Aorta (tissue), 5 donors: ENCODE measurements at places on chromosomes 6 and 20. TPM values are rescaled to one million over a fixed set of nuclear protein-coding genes. Genes with fewer than 3 reads are reported as not detected.

NRN1 gene
- 35.9 TPM for total RNA-seq

GRCh38 chr6:57021086-57021720, 25.3 kb upstream of the KIAA1586 start:
- DNase-seq = no peak
- H3K27ac ChIP-seq = no peak overlapping the region
- no peaks in the 10 kb centered on the region for H3K27me3 ChIP-seq
- H3K4me3 ChIP-seq = no peak overlapping the region
- no peaks in the 10 kb centered on the region for H3K4me1 ChIP-seq
- no peaks in the 10 kb centered on the region for H3K36me3 ChIP-seq

DNA sequence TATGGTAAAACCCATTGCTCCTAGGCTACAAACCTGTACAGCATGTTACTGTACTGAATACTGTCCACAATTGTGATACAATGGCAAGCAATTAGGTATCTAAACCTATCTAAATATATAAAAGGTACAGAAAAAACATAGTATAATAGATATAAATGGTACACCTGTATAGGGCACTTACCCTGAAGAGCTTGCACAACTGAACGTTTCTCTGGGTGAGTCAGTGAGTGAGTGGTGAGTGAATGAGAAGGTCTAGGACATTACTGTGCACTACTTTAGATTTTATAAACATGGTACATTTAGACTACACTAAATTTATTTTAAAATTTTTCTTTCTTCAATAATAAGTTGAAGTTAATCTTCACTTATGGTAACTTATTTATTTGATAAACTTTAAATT, 119.9 kb upstream of the CEP85L start:
- no peaks in the 10 kb centered on the region for H3K27me3 ChIP-seq
- no peak overlapping the region for H3K4me3 ChIP-seq
- no peak for DNase-seq

- no peak overlapping the region for H3K27ac ChIP-seq
- H3K4me3 ChIP-seq = no peak overlapping the region
- H3K36me3 ChIP-seq = no peaks in the 10 kb centered on the region
- H3K27me3 ChIP-seq = no peaks in the 10 kb centered on the region
These were observed 198.9 kb downstream of the NKAIN2 start for GRCh38 chr6:124002377-124003081.

GRCh38 chr6:166997768-166998255, 1.4 kb upstream of the CEP43 start:
- no peak overlapping the region for H3K27ac ChIP-seq
- no peaks in the 10 kb centered on the region for H3K4me1 ChIP-seq
- no peaks in the 10 kb centered on the region for H3K27me3 ChIP-seq
- DNase-seq = peak; percentile 66
- no peaks in the 10 kb centered on the region for H3K36me3 ChIP-seq

NOX3 gene
- total RNA-seq = not detected

DNA sequence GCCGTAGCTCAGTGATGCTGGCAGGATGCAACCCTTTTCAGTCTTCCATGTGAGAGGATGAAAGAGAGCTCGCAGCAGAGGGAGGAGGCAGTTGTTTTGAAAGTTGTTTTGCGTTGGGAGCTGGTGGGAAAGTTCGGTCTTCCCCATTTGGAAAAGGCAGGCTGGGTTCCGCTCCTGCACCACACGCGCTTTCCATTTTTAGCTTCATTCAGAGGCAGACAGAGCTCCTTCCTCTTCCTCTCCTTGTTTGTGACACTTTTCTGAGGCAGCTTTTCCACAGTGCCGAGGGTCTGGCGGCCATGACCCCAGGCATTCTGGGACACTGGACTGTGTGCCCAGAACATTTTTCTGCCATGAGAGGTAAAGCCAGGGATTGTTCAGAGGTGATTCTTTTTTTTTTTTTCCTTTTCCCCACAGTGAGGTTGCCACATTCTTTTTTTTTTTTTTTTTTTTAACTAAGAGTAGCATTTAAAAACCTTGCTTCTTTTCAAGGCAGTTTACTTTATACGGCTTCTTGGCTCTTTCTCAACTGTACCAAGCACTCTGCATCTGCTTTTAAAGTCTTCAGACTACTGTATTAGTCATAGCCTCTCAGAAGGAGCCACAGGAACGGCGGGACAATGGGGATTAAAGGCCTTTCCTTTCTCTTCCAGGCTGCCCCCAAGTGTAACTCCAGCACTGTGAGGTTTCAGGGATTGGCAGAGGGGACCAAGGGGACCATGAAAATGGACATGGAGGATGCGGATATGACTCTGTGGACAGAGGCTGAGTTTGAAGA, 1.6 kb downstream of the PRDM1 start:
- no peaks in the 10 kb centered on the region for H3K27me3 ChIP-seq
- H3K4me3 ChIP-seq = no peak overlapping the region
- H3K27ac ChIP-seq = no peak overlapping the region
- H3K4me1 ChIP-seq = no peaks in the 10 kb centered on the region
- H3K36me3 ChIP-seq = no peaks in the 10 kb centered on the region
- DNase-seq = no peak

- no peak overlapping the region for H3K4me3 ChIP-seq
- H3K36me3 ChIP-seq = no peaks in the 10 kb centered on the region
- DNase-seq = no peak
- no peak overlapping the region for H3K27ac ChIP-seq
- no peaks in the 10 kb centered on the region for H3K27me3 ChIP-seq
These were observed 33.5 kb upstream of the RAB23 start for GRCh38 chr6:57255451-57256169.

- no peak overlapping the region for H3K27ac ChIP-seq
- H3K27me3 ChIP-seq = no peaks in the 10 kb centered on the region
- H3K4me1 ChIP-seq = no peaks in the 10 kb centered on the region
- H3K4me3 ChIP-seq = no peak overlapping the region
These were observed 17.3 kb upstream of the IBTK start for GRCh38 chr6:82264824-82265223.

DNA sequence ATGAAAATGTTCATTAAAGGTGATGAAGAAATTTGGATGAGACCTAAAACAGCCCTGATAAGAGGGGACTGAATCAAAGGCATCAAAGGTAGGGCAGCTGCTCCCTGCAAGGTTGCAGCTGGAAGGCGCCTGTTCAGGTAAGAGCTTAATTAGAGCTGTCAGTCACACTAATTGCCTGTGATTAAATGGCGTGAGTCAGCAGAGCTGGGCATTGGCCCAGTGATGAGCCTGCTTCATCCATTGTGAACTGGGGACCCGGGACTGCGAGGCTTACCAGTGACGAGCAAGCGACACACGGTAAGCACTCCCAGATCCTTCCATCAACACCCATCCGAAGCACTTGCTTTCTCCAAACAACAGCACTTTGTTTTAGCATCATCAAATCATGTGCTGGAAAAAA, 621.5 kb upstream of the CDH4 start:
- no peaks in the 10 kb centered on the region for H3K36me3 ChIP-seq
- no peak overlapping the region for H3K4me3 ChIP-seq
- DNase-seq = no peak
- H3K27ac ChIP-seq = no peak overlapping the region

- H3K27me3 ChIP-seq = no peaks in the 10 kb centered on the region
- no peaks in the 10 kb centered on the region for H3K36me3 ChIP-seq
- no peak overlapping the region for H3K27ac ChIP-seq
These were observed 172.3 kb upstream of the HDDC2 start for GRCh38 chr6:125474061-125474460.

DNA sequence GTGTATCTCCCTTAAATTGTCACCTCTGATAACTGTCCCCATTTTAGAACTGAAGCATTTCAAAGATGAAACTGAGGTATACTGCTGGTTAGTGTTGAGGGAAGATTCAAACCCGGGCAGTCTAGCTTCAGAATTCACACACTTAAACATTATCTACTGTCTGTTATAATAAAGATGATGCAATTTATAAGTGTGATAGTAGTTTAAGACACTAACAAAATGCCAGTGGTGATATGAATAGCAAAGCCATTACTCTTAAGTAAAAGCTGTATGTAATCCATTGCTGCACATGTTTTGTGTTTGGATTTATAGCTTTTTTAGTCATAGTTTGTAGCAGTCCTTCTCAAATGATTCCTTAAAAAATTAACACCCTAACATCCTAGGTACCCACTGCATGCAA, 19.8 kb downstream of the USP45 start:
- no peaks in the 10 kb centered on the region for H3K27me3 ChIP-seq
- H3K4me1 ChIP-seq = no peaks in the 10 kb centered on the region
- H3K27ac ChIP-seq = no peak overlapping the region
- no peaks in the 10 kb centered on the region for H3K36me3 ChIP-seq
- H3K4me3 ChIP-seq = no peak overlapping the region
- DNase-seq = no peak

ZKSCAN3 gene
- total RNA-seq = 4.2 TPM

DNA sequence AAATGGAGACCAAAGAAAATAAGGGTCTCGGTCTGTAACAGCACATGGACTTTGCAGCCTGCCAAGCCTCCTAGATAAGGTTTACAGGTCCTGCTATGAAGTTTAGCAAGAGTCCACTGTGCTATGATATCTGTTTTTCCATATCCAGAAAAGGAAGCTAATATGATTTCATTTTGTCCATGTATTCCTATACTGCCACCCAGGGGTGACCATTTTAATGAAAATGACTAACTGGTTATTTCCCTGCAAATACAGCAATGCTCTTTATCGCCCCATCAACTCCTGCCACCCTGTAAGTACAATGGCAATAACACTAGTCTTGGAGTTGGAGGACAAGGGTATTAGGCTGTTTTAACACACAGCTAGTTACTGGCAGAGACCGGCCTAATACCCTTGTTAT, 115.2 kb upstream of the GLP1R start:
- H3K4me1 ChIP-seq = no peaks in the 10 kb centered on the region
- no peaks in the 10 kb centered on the region for H3K36me3 ChIP-seq
- no peak overlapping the region for H3K4me3 ChIP-seq
- no peaks in the 10 kb centered on the region for H3K27me3 ChIP-seq

GRCh38 chr6:169253337-169254238, at the start of gene THBS2:
Gene THBS2, minus strand, starts transcription at chr6:169253846. Its CDS starts 3,062 bp downstream, at chr6:169250784.
- DNase-seq = peak; percentile 94
- no peaks in the 10 kb centered on the region for H3K36me3 ChIP-seq
- no peaks in the 10 kb centered on the region for H3K4me1 ChIP-seq
- peak within 1 kb of the TSS; percentile 68 for H3K4me3 ChIP-seq

SLPI gene
- 151 TPM for total RNA-seq

DNA sequence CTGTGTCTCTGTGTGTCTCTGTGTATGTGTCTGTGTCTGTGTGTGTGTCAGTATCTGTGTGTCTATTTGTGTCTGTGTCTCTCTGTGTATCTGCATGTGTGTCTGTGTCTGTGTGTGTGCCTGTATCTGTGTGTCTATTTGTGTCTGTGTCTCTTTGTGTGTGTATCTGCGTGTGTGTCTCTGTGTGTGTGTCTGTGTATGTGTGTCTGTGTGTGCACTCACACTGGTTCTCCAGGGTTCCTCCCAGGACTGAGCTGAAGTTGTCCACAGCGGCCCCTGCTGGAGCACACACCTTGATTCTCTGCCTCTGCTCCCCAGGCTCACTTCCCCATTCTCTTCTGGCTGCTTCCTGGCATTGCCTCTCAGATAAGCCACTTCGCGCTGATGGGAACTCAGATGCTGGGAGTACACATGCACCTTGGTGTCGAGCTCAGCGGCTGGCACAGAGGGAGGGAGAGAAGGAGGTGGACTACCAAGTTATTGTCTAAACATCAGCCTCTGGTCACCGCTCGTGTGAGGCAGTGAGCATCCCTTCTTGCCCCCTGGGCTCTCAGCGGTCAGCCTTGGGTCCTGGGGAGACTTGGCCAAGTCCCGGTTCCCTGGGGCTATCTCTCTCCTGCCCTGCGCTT, 104.9 kb upstream of the NXT1 start:
- no peaks in the 10 kb centered on the region for H3K36me3 ChIP-seq
- H3K27me3 ChIP-seq = no peaks in the 10 kb centered on the region
- H3K4me1 ChIP-seq = peaks cover 2% of the 10 kb centered on the region

DNA sequence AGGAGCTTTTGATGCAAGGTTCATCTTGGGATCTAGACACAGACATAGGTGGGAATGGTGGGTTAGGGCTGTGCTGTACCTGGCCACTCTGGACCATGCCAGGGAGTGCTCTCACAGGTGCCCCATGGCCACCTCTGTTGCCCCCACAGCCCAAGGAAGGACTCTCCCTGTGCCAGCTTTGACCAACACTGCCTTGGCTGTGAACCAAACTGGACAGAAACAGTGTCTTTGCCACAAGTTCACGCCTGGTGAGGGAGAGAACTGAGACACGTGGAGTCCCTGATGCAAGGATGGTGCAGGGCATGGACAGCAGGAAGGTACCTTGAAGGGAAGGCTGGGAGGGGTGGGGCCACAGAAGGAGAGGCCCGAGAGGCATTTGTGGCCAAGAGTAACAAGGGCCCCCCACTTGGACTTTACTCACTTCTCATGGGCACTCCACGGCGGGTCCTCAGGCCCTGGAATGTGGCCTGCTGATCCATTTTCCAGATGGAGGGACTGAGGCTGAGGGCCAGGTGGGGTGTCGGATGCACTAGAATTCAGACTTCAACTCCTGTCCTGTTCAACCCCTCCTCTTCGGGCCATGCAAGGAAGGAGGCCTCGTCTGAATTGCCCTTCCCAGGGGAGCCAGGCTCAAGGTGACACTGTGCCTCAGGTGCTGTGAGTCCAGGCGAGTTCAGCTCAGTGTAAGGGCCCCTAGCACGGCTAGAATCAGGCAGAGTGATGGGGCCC, 103.3 kb downstream of the YTHDF1 start:
- H3K36me3 ChIP-seq = no peaks in the 10 kb centered on the region
- DNase-seq = peak; percentile 59
- H3K4me3 ChIP-seq = no peak overlapping the region
